Amniotic epithelial cell (primary cell): ENCODE measurements at places on chromosomes 4 and X.
A peak's percentile ranks its signal among the peaks of the same experiment; 100 is the strongest.

DNA sequence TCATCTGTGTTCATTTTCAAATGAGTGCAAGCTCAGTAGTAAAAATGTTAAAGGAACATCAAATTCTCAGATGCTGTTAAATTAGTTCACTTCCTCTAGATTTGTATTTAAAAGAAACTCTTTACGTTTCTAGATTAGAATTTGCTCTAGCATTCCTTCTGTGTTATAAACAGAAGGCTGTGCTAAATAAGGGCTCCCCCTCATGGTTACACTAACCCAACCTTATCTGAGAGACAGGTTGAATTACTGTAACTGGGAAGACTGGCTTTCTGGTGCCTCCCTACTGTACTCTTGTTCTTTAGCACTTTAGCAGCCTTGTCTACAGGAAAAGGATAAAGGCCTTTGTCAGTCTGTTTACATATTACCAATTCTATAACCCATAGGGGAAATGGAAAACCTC, 56.8 kb downstream of the RXFP1 start:
- peak; percentile 44 for DNase-seq

DNA sequence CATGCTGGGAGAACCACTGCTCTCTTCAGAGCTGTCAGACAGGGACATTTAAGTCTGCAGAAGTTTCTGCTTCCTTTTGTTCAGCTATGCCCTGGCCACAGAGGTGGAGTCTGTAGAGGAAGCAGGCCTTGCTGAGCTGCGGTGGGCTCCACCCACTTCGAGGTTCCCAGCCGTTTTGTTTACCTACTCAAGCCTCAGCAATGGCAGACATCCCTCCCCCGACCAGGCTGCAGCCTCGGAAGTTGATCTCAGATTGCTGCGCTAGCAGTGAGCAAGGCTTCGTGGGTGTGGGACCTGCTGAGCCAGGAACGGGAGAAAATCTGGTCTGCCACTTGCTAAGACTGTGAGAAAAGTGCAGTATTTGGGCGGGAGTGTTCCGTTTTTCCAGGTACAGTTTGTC, 118.9 kb downstream of the SLC10A6 start:
- DNase-seq, result peak; percentile 53

DNA sequence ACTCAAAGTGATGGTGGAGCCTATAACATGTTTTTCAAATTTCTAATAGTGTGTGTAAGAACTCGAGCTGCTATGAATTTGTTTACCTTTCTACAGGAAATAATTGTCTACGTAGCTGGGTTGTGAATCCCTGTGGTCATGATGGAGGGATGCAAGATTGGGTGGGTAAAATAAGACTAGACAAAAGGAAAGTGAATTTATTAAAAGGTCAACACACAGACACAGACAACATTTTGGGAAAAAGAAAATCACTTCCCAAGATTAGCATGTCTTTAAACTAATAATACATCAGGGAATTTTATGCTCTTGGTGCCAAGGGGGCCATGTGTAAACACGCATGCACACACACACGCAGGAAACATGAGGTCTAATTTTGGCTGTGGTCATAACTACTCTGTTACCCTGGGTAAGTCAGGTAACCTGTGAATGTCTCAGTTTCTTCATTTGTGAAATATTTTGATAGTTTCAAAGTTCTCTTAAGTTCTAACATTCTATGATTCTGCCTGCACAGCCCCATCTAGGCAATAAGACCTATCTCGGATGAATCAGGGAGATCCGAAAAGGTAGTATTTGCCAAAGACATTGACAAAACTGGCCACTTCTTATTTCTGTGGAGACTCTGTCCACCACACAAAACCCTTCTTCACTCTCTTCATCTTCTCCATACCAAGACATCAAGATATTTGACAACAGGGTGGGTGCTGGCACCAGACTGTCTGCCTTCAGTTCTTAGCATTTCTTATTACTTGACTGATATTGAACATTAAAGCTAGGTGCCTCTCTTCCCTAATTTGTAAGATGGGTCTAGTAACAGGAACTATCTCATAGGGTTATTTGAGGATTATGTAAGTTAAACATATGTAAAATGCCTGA, 1.6 kb upstream of the UNC5C start:
- no peak for DNase-seq

- no peak for DNase-seq
Measured at GRCh38 chrX:129818123-129818522, 25.6 kb downstream of the ZDHHC9 start.

DNA sequence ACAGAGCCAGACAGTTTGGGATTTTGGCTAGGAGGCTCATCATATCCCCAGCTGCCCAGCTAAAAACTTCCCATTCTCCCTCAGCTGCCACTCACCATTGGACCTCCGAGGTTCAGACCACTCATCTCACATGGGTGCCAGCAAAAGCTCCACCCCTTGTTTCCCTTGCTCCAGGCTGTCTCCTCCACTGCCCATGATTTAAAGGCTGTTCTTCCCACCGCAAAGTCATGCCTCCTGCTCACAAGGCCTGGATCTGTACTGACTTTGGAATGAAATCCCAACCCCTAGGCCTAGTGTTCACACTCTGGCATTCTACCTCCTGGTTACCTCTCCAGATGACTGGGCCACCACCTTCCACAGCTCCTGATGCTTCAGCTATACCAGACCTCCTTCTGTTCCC, 142.2 kb upstream of the EOLA2 start:
- peak; percentile 52 for DNase-seq

DNA sequence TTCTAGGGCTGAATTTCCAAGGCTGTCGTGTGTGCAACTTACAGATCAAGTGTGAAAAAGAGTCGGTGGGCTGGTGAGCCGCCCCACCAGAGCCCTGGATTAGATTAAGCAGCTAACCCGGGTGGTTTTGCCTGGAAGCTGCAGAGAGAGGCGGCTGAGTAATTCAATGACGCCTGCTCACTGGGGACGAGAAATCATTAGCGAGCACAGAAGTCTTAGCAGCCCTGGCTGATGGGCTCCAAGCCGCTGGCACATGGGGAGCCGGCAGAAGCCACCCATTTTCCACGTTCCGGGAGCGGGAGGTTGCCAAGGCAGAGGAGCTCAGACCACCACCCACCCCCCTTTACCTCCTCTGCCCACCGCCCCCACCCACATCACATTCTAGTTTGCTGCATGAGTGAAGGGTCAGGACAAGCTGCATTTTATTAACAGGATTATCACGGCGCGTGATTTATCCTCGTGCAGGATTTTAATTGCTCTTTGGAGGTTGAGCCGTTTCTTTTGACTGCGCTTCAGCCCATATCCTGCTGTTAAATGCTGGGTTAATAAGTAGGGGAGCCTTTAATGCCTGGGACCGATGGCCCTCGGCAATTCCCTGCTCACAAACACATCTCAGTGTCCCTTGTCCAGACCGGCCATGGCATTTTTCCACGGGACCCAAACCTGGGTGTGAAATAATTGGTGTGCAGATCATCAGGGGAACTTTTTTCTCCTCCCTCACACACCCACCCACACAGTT, 19.1 kb downstream of the BCOR start:
- DNase-seq, result no peak
